ENCODE measurements at places on chromosomes 1 and 21. TPM values are rescaled to one million over a fixed set of nuclear protein-coding genes. Genes with fewer than 3 reads are reported as not detected.

DNA sequence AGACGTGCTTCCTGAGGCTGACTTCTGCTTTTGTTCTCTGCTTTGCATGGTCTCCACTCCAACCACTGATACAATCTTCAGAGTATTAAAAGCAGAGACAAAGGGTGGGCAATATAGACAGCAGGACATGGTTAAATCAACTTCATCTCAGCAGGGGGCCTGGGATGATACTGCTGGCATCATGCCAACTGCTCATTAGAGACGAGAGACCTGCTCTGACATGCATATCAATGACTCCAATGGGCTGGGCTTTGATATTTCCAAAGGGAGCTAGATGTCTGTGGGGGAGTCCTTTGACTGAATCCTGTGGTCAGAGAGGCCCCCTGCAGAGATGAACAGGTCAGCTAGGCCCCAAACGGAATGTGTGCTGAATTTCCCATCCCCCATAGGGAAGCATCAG is 106.6 kb downstream of the ACTL8 start:
- no peaks in the 10 kb centered on the region for H3K36me3 ChIP-seq
- no peaks in the 10 kb centered on the region for H3K4me1 ChIP-seq
- H3K4me3 ChIP-seq: no peak overlapping the region
- peaks cover 5% of the 10 kb centered on the region for H3K27me3 ChIP-seq
- no peak overlapping the region for H3K27ac ChIP-seq

DNA sequence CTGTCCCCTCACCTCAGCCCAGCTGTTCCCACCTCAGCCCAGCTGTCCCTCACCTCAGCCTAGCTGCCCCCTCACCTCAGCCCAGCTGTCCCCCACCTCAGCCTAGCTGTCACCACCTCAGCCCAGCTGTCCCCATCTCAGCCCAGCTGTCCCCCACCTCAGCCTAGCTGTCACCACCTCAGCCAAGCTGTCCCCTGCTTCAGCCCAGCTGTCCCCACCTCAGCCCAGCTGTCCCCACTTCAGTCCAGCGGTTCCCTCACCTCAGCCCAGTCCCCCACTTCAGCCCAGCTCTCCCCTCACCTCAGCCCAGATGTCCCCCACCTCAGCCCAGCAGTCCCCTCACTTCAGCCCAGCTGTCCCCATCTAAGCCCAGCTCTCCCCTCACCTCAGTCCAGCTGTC is 88.4 kb upstream of the CSF3R start:
- no peaks in the 10 kb centered on the region for H3K36me3 ChIP-seq
- no peak for DNase-seq
- no peak overlapping the region for H3K27ac ChIP-seq
- no peak overlapping the region for H3K4me3 ChIP-seq
- H3K4me1 ChIP-seq: no peaks in the 10 kb centered on the region
- H3K27me3 ChIP-seq: peaks cover 4% of the 10 kb centered on the region

DNA sequence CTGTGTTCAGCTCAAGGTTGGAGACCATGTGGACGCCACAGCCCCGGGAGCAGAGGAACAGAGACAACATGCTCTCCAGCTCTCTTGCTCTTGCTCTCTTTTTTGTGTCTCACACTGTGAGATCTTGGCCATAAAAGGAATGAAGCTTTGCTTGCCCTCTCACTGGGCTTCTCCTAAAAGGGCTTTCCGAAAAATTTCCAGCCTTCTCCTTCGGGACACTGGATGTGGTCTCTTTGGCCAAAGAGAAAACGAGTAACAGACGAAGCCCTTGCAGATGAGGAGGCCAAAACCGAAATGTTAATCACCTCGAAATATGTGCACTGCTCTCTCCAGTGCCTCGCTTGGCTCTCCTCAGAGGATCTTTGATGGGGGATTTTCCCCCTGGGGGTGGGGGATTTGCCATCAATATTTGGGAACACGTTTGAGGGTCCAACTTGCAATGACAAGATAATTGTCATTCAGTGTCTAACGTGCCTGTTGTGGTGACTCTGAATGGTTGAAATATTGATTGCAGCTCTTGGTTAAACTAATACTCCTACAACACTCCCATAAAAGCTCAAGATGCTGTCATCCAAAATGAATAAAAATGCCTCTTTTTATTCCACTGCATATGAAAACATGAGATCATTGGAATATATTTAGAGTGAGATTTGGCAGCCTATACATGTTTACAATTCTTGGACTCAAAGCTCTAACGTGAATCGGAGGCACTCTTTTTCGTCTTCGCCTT is 68.6 kb upstream of the ANGPTL1 start:
- no peaks in the 10 kb centered on the region for H3K36me3 ChIP-seq
- H3K4me3 ChIP-seq: no peak overlapping the region
- no peak overlapping the region for H3K27ac ChIP-seq
- H3K27me3 ChIP-seq: peaks cover 5% of the 10 kb centered on the region
- H3K4me1 ChIP-seq: no peaks in the 10 kb centered on the region

GRCh38 chr1:54259546-54260140 is 59.7 kb downstream of the MRPL37 start:
- no peak overlapping the region for H3K27ac ChIP-seq
- no peaks in the 10 kb centered on the region for H3K27me3 ChIP-seq
- H3K4me1 ChIP-seq: no peaks in the 10 kb centered on the region

DNA sequence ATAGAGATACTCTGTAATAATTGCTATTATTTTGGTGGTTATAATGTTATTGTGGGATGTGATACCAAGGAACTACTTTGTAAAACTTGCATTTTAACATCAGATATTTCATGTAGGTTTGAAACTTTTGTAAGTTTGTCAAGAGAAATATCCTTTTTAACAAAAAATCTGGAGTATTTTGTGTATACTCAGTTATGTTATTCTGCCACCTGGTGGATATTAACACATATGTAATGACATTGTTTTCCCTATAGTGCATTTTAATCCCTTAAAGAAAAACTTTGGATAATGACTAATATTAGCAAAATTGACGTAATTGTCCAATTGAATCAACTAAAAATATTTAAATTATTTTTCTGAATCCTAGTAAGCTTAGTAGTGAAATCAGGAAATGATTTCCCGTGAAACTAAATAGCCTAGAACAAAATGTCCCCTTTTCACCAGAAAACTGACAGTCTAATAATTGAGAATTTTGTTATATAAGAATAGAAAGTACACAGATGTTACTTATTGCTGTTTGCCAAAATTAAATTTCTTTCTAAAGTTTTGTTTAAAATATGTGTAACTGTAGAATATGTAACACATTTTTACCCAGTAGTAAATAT is 39.6 kb downstream of the KCTD3 start:
- no peak for DNase-seq
- H3K27ac ChIP-seq: no peak overlapping the region
- no peak overlapping the region for H3K4me3 ChIP-seq

The KRTAP13-2 gene
- total RNA-seq: not detected

The RLF gene
- 44.8 TPM for total RNA-seq
